ENCODE measurements at places on chromosomes 4 and X.

- no peak for DNase-seq
These were observed 520 bp upstream of the SRP72 start for GRCh38 chr4:56466910-56467283.

- no peak for DNase-seq
These were observed 13.1 kb downstream of the TCEAL7 start for GRCh38 chrX:103343105-103343504.

DNA sequence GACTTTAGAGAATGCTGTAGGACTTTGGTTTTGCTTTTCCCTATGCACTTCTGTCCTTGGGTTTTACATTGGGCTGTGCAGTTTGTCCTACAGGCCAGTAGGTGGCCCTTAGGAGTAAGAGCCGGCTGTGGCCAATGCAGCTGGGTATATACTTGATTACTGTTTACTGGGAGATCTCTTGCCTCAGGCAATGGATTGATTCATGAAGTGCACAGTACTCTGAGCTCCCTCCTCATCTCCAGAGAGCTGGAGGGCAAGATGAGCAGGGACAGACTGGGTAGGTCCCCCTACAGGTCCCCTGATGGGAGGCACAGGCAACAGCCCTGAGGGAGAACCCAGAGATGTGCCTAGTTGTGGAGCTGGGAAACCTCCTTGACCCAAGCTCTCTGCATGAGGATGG, 103.8 kb upstream of the QRFPR start:
- DNase-seq: no peak

DNA sequence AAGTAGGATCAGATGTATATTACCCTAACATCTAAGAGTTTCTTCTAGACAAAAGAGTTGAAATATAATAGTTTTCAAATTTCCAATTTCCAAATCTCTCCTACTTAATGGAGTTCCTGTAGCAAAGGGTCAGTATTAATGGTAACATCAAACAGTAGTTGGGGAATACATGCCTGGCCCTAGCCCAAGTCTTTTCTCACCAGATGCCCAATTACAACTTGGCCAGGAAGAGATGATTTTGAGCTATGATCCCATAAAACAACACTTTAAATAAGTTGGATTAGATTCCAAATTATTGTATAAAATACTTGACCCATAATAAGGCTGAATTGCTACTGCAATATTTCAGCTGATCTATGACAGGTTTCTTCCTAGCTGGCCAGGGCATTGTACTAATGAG, 59.9 kb downstream of the MBNL3 start:
- DNase-seq: no peak
